ENCODE measurements at places on chromosomes 7 and 10.

DNA sequence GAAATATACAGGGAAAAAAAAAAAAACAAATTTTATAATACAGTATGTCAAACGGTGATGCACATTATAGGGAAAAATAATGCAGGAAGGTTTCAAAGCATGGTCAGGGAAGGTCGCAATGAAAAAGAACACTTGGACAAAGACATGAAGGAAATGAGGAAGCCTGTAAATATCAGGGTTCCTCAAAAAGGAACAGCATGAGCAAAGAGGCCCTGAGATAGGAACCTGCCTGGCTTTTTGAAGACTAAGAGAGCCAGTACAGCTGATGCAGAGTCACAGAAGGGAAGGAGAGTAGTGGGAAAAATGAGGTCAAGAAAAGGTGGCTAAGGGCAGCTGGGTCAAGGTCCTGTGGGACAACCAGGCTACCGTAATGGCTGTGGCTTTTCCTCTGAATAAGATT lies 1.9 kb downstream of the VPS41 start:
- DNase-seq: no peak

DNA sequence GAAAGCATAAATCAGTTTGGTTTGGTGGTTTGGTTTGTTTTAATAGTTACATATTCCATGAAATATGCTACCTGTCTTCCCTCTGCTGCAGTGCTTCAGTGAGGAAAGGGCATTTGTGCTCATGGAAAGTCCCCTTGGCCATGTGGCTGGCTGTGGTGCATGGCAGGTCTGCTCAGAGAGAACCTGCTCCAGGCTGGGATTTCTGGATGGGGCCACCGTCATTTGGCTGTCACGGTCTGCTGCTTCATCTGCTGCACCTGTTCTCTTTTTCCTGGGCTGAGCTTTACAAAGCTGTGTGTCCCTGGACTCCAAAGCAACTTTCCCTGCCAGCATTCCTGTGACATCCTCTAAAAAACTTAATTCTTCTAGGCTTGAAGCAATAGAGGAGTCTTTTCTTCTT lies 8.9 kb downstream of the CDK14 start:
- no peak for DNase-seq

- DNase-seq: peak; percentile 31
Measured at GRCh38 chr10:6300106-6300783, 97.5 kb downstream of the PFKFB3 start.

- no peak for DNase-seq
Measured at GRCh38 chr7:30649717-30650420, 32.4 kb downstream of the CRHR2 start.

GRCh38 chr7:100173806-100174495 lies 3.2 kb downstream of the GPC2 start:
- DNase-seq: no peak

GRCh38 chr10:3408603-3409365 lies 236.2 kb upstream of the PITRM1 start:
- DNase-seq: no peak

DNA sequence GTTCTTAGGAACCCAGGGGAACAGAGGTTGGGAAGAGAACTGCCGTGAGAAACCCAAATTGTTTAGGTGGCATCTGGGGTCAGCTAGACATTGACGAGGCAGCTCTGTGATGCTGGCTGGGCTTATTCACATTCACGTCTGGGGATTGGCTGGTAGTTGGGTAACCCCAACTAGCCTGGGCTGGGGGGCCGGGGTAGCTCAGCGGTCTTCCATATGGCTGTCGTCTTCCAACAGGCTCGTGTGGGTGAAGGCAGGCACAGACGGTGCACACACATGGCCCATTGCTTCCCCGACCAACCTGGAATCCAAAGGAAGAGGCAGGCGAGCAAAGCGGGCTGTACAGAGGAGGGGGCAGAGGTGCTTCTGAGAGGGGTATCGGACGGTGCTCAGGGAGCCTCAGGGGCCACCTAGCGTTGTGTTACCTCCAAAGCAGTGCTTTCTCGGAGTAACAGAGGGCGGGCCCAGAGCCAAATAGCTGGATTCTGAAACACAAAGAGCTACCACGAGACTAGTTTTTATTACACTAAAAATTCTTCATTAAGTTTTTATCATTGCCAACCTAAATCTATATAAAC lies 34.5 kb downstream of the MKI67 start:
- DNase-seq: no peak

- DNase-seq: no peak
Measured at GRCh38 chr10:47114680-47115186, 185.3 kb upstream of the GDF10 start.

DNA sequence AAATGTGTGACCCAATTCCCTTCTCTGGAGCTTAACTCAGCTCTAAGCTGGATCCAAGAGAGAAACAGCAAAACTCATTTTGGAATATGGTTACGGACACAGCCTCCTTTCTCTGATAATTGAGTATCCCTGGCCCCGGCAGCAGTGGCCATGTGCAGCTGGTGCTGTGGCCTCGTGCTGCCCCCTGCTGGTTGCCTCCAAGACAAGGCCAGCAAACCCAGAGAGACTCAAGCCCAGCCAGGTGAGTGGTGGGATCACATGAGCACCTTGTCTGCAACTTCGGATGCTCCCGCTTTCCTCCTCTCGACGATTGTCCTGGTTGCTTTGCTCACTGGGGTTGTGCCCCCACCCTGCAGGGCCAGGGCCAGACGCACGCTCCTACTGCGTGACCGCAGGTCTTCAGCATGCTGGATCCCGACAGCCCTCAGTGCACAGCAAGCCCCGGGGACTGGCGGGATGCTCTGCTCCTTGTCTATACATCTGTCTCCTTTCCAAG lies 19.4 kb downstream of the SFTPD start:
- DNase-seq: peak; percentile 79

GRCh38 chr10:110680273-110681020 lies 36.3 kb downstream of the RBM20 start:
- DNase-seq: no peak

DNA sequence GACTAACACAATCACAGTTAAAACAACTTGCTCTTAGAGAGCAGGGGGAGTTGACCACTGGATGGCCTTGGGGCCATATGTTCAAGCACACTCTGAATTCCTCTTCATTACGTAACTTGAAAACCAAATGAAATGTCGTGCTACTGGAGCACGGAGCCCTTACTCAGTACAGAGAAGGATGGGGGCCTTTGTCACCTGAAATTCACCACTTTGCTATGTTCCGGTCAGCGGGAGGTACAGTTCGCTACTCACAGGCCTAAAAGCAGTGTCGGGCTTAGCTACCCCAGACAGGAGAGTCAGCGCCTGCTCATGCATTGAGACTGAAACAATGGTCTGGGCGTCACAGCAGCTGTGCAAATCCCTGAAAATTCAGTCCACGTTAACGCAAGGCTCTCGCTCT lies 39.6 kb downstream of the GLI3 start:
- DNase-seq: no peak

- peak; percentile 41 for DNase-seq
Measured at GRCh38 chr10:131899695-131900349, 986 bp upstream of the PPP2R2D start.

DNA sequence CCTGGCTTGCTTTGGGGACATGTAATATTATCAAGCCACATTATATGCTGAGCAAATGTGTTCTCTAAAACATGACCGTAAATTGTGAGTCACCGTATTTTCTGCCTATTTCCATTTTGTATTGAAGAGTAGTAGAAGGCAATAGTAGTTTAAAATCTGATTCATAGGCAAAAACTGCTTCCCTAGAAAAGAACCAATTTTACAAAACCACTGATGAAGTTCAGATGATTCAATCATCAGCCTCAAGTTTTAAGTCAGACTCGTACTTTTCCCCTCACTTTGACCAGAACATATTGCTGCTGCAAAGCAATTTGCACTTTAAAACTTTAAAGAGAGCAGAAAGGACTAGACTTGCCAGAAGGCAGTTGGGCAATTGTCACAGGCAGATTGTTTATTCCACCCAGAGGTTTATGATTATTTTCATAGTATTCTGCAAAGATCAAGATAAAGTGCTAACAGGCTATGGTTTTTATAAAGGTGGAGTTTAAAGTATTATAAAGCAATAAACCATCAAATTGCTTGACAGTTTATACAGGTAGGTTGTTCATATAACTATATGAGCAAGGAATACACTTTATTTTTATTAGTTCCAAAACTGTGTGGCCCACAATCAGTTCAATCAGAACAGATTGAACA lies 168.2 kb downstream of the ETV1 start:
- no peak for DNase-seq

GRCh38 chr10:77770081-77770867 lies 132.7 kb upstream of the KCNMA1 start:
- no peak for DNase-seq

DNA sequence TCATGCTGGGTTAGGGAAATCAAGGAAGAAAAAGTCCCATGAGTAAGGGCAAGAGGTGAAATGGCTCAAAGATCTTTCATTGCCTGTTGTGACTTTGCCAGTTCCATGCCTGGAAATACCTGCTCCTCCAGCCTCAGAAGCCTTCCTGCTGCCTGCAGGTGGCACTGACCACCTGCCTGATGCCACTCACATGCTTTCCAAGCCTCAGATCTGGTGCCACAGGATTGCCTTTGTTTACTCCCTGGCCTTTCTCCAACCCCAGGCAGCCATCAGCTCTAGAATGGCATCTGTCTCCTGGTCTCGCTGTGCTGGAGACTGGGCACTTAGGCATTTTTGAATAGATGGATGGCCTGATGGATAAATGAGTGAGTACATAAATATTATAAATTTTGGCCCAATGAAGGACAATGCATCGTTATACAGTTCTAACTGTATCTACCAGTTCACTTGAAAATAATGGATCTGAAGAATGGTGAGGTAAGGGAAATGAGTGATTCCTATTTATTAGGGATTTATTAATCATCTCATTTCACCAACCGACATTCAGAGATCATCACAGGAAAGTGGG lies 657.2 kb downstream of the INHBA start:
- peak; percentile 57 for DNase-seq

GRCh38 chr10:108307925-108308312 lies 1143.4 kb upstream of the SORCS1 start:
- no peak for DNase-seq

DNA sequence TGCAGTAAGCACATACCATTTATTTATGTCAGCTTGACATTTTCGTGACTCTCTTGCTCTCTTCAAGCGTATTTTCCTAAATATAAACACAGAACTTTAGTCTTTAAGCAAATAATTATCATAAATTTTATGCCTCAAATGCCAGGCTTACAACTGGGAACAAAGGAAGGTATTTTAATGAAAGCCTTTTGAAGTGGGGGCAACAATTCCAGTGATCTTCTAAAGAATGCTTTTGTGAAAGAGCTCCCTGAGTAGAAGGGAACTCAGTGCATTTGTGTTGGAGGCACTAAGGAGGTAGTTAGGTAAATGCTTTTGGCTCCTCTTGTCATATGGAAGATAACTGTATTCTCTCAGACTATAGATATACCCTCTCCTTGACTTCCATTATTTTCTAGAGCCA lies 104.9 kb downstream of the VPS50 start:
- no peak for DNase-seq

DNA sequence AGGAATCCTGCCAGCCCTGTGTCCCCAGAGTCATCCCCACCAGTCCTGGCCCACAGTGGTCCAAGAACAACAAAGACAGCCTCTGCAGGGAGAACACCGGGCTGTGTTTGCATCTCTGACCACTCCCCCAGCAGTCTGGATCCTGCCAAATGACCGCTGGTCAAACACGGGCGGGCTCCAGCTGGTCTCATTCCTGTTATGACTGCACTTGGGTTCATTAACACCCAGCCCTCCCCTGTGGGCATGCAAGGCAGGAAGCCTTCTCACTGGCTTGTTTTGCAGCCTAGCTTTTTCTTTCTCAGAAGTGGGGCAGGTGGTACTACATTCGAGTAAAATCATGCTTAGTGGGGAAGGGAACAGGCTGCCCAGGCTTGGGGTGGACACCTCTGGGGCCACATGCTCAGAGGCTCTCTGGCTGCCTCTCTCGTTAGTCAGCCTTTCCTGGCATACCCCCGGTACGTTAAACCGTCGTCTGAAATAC lies 190.0 kb downstream of the PLXNA4 start:
- DNase-seq: no peak

- no peak for DNase-seq
Measured at GRCh38 chr10:116082206-116082605, 190.8 kb downstream of the GFRA1 start.

- no peak for DNase-seq
Measured at GRCh38 chr10:51178634-51179033, 104.3 kb downstream of the PRKG1 start.

- DNase-seq: no peak
Measured at GRCh38 chr7:74025730-74026129, 2.2 kb upstream of the ELN start.

- DNase-seq: peak; percentile 72
Measured at GRCh38 chr10:4825868-4826791, at the start of gene AKR1E2. Gene AKR1E2, plus strand, starts transcription at chr10:4826207. Its CDS starts 118 bp downstream, at chr10:4826325.

DNA sequence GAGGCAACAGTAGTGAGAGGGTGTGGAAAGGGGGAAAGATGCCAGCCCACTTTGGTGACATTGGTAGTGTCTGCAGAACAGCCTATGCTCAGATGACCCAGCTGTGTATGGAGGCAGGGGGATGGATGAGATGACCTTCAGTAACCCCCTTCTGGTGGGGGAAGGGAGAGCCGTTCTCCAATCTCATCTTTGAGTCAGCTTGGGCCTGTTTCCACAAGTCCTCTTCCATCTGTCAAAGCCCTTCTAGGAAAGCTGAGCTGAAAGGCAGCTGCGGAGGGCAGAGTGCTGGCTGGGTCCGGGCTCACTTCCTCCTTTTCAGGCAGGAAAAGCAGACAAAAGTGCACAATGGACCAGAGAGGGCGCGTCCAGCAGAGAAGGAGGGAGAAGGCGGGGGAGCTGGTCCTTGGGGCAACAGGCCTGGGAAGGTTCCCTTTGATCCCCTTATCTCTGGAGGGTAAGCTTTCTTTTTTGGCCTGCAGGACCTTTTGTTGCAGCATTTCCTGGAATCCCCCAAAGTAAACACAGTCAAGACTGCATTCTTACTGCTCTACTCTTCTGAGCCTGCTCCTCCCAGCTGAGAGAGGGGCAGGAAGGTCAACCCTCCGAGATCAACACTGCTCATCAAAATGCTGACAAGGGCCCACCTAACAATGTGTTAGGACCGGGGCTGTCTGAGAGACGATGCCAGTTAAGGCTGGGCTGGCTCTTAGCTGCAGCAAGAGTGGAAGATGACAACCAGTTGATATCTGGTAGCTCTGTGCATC lies 1.2 kb upstream of the LRMDA start:
- peak; percentile 35 for DNase-seq

DNA sequence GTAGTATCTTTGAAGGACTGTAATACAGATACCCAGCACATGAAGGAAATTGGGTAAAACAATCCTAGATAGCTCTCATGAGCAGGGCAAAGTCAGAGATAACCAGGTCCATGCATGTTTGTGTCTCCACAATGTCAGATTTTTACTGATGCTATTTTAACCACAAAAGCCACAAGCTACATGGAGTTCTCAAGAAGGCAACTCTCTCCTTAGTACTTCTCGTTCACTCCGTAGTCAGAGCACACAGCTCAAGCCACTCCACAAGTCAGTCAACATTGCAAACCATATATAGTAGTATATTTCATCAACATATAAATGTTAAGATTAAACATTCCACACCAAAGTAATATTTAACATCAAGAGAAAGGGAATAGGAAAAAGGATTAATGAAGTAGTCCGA lies 98.0 kb upstream of the PIK3CG start:
- no peak for DNase-seq

GRCh38 chr10:20288060-20288459 lies 471.8 kb downstream of the PLXDC2 start:
- no peak for DNase-seq

- DNase-seq: peak; percentile 58
Measured at GRCh38 chr10:119608316-119609155, 11.8 kb upstream of the TIAL1 start.
